ENCODE measurements at places on chromosomes 3 and 15.

DNA sequence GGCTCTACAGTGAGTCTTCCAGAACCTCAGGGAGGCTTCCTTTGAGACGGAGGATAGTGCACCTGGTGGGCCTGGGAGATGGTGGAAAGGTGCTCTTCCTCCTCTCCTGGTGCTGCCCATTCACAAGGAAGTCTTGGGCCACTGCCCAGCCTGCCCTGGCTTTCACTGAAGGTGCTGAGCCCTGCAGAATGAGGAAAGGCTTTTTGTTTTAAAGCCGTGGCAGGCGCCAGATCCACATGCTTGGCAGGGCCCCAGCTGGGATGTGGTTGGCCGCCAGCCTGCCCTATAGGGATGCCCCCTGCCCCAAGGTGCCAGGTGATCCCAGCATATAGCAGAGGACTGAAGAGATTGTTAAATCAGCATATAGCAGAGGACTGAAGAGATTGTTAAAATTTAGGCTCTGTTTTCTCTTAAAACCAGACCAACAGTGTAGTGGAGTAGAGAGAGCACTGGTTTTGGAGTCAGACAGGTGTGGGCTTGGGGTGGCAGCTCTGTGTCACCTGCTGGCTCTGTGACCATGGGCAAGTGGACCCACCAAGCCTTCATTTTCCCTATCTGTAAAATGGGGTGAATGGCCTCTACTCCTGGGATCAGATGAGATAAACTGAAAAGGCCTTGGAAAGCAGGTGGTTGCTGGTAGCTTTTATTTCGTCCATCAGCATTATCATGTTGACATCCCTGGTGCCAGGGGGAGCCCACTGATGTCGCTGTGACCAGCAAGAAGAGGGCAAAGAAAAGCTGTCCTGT is 53.3 kb downstream of the SLC6A6 start:
- DNase-seq, result no peak

DNA sequence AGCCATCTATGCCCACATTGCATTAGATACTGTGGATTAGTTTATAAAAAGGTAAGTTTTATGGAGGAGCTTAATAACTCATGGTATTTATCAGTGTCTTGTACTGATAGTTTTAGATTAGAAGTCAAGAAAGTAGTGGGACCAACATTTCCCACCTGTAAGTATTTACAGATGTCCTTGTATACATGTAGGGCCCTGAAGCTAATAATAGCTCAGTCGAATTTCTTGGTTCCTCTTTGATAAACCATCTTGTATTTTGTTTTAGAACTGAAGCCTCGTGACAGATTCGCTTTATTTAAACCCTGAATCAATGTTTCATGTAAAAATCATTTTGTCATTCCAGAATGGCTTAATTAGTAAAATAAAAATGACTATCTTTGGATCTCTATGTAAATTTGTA is 73.4 kb downstream of the CRYBG3 start:
- DNase-seq, result no peak

DNA sequence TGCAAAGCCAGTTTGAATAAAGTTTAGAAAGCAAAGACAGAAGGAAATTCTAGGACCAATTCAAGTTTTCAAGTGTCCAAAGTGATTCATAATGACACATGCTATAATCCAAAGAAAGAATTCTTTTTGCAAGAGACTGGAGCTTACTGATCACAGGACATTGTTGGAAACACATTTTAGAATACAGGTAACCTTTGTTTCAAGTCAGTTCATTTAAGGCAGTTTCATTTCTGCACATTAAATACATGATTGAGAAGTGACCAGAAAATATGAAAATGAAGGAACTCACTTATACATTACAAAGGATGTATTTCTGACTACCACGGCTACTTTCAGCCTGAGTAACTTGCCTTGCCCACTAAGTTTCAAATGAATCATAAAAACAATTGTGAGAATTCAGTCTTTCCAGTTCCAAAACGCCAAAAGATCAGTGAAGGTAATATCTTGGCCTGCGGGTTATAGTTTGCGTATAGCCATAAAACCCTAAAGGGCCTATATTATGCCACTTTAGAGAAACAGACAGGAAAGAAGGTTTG is 48.7 kb downstream of the PRICKLE2 start:
- no peak for DNase-seq

DNA sequence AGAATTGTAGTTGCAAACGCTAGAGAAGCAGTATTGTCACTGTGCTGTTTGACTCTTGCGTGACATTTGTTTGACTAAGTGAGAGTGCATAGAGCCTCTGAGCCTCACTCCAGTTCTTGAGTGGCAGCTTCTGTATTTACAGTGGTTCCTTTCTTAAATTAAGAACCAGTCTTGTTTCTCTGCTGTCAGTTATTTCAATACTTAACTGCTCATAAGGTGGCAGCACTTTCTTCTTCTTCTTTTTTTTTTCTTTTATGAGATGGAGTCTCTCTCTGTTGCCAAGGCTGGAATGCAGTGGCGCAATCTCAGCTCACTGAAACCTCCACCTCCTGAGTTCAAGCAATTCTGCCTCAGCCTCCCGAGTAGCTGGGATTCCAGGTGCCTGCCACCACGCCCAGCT is 372.1 kb downstream of the LPP start:
- DNase-seq, result no peak

DNA sequence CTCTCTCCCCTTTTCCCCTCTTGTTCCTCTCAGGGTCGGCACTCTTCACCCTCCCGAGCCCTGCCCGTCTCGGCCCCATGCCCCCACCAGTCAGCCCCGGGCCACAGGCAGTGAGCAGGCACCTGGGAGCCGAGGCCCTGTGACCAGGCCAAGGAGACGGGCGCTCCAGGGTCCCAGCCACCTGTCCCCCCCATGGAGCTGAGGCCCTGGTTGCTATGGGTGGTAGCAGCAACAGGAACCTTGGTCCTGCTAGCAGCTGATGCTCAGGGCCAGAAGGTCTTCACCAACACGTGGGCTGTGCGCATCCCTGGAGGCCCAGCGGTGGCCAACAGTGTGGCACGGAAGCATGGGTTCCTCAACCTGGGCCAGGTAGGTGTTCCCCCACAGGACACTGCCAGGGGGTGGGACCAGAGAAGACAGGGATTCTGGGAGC is 7.2 kb downstream of the FURIN start:
- DNase-seq, result no peak

- DNase-seq, result no peak
Measured at GRCh38 chr3:182848906-182849305, 55.6 kb downstream of the ATP11B start.

DNA sequence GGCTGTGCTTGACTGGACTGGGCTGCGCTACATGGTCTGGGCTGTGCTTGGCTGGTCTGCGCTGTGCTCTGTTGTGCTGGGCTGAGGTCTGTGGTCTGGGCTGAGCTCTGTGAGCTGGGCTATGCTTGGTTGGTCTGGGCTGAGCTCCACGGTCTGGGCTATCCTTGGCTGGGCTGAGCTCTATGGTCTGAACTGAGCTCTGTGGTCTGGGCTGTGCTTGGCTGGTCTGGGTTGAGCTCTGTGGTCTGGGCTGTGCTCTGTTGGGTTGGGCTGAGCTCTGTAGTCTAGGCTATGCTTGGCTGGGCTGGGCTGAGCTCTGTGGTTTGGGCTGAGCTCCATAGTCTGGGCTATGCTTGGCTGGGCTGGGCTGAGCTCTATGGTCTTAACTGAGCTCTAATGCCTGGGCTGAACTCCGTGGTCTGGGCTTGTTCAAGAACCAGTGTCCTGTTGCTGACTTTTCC is 92.0 kb downstream of the PLXNA1 start:
- peak; percentile 63 for DNase-seq

DNA sequence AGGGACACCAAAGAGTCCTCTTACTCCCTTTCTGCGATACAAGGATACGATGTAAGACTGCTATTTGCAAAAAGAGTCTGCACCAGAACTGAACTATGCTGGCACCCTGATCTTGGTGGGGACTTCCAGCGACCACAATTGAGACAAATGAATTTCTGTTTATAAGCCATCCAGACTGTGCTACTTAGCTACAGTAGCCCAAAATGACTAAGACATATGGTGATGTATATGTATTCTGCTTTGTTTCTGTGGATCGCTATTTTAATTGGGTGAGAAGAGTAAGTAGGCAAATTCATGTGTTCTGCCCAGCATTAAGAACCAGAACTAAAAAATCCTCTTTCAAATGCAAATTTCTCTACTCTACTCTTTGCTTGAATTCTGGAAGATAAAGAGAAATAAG is 720.9 kb downstream of the DIPK2A start:
- no peak for DNase-seq

- DNase-seq, result no peak
Measured at GRCh38 chr15:60612400-60613048, 133.6 kb upstream of the ICE2 start.

- no peak for DNase-seq
Measured at GRCh38 chr3:187827723-187828122, 82.5 kb upstream of the BCL6 start.

DNA sequence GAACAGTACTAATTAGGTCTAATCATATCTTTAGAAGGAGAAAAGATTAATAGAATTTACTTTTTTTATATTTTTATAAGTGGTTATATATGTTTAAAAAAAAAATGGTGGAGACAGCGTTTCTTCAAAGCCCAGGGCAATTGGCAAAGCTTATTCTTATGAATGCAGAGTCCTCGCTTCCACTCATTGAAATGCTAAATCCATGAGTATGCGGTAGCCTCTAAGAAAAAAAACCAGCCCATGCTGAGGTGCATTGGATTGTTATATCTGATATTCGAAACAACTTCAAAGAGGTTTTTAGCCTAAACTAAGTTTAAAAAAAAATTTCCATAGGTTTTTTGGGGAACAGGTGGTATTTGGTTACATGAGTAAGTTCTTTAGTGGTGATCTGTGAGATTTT is 142.8 kb downstream of the GOLIM4 start:
- no peak for DNase-seq

GRCh38 chr15:31328969-31329639 is 2.5 kb downstream of the KLF13 start:
- DNase-seq, result peak; percentile 59

DNA sequence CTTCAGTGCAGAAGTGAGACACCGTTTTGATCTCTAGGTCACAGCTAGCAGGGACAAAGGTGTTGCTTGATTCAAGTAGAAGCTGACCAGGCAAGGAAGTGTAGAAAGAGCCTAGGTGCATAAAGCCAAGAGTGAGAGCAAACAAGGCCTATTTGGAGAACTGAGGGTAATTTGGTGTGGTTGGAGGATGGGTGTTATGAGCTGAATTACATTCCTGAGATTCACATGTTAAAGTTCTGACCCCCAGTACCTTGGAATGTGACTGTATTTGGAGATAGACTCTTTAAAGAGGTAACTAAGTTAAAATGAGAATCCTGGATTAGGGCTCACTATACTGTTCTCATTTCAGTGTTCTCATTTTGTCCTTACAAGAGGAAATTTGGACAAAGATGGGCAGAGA is 191.3 kb downstream of the ZMAT3 start:
- no peak for DNase-seq

DNA sequence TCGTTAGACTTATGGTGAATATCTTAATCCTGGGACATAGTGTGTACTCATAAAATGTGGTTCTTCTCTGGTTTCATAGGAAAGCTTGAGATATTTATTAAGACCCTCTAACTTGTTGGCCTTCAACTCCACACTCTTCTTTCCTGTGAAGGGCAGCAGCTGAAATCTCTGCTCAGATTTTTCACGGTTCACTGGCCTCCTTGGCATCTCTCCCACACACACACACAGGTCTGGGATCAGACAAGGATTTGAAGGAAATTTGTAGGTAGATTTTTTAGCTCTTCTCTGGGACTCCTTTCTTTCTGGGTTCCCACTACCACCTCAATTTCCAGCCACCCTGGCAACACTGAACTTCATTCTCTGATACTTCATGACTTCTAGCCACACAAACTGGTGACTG is 70.2 kb downstream of the MYRIP start:
- DNase-seq, result no peak

- DNase-seq, result no peak
Measured at GRCh38 chr3:38002291-38002876, 11.8 kb downstream of the VILL start.

- DNase-seq, result no peak
Measured at GRCh38 chr3:13506680-13507079, 26.6 kb downstream of the HDAC11 start.

DNA sequence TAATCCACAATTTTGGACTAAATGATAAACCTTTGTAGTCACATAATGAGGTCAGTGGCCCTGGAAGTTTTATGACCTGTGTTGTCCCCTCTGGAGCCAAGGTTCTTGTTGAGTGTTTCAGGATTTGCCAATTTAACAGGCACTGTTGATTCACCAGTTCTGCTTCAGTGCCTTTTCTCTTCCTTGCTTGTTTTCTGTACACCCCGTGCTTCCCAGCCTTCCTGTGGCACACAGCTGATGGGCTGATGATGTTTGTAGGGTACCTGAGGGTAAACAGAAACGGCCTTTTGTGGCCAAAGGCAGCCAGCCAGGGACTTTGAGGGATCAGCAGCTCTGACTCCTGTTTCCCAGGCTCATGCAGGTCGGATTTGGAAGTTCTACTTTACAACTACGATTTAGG is 13.3 kb downstream of the GYG1 start:
- DNase-seq, result no peak

GRCh38 chr3:133371181-133371580 is 28.7 kb upstream of the BFSP2 start:
- no peak for DNase-seq

DNA sequence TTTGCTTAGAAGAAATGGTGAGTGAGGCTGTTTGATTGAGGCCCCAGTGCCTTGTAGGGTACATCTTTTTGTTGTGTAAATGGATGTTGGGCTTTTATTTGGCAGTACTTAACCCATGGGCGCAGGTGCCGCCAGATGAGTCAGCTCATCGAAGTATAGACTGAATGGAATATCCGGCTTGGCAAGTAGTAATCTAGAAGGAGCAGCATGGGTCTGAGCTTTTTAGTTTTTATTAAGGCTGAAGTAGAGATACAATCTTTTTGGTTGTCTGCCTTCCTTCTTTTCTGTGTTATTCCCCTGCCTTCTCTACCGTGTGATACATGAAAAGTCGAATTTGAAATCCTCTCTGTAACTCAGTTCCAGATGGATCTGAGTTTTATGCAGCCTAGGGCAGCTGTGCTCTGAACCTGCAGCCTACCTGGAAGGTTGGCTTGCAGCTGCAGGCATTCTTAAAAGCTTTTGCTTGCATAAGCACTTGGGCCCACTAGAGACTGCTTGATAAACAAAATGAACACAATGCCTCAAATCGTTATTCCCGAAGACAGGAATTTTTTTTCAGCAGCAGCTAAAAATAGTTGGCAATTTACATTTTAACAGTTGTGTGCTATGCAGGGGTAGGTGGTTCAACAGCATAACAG is 177.5 kb upstream of the CGNL1 start:
- DNase-seq, result no peak

DNA sequence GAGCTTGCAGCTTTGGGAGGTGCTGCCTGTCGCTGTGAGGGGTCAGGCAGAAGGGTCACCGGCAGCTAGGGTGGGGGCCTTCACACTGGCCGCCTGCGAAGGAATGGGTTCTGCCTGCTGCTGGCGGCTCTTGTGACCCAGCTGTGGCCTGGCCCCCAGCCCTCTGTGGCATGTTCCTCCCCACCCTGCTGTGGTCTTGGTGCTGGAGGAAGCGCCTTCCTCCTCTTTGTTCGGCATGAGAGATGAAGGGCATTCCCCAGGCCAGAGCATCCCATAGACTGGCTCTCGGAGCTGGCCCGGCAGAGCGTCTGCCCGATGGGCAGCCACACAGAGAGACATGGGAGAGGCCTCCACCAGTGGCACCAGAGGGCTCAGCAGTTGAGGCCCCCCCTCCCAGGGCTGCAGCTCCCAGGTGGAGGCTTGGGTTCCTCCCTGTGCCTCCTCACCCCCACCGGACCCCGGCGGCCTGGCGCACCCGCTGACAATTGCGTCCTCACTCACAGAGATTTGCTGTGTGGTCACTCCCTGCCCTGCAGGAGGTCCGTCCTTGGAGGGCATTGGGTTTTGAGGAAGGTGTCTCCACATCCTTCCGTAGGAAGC is 162.2 kb downstream of the NSMCE3 start:
- no peak for DNase-seq
